ENCODE measurements at places on chromosomes 16 and 17.

GRCh38 chr16:15403392-15403995 is 7.9 kb downstream of the MPV17L start:
- no peak for DNase-seq

- no peak for DNase-seq
Measured at GRCh38 chr16:66872559-66872942, 7.8 kb upstream of the PDP2 start.

DNA sequence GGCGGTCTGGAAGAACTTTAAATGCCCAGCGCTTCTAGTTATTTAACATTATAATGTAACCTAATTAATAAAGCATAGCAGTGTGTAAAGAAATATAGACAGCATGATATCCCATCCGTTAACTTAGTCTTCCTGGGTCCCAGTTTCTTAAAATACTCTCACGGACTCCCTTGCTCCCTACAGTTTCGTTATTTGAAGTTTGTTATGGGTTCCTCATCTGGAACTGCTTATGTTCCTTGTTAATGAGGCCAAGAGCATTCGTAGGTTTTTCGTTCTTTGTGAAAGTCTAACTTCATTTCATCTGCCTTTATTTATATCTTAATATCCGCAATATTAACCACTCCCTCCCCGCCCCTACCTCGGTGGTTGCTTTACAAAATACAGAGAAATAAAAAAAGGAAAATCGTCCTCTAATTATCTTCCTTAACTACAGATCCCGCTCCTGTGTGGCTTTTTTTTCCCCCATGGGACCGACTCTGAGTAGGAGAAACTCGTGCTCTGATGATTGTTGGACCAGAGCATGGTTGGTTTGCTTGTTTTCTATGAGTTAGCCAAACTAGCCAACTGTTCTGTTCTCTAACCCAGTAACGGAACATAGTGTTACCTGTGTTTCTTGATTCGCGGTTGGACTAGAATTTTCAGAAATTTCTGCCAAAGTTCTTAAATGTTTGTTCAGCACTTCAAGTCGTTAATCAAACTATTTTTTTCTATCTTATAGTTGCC is 863 bp downstream of the ADPRM start:
- DNase-seq: peak; percentile 11

- DNase-seq: no peak
Measured at GRCh38 chr17:79887451-79887991, 48.3 kb upstream of the CBX4 start.

GRCh38 chr17:5624211-5624610 is 39.9 kb upstream of the NLRP1 start:
- no peak for DNase-seq

DNA sequence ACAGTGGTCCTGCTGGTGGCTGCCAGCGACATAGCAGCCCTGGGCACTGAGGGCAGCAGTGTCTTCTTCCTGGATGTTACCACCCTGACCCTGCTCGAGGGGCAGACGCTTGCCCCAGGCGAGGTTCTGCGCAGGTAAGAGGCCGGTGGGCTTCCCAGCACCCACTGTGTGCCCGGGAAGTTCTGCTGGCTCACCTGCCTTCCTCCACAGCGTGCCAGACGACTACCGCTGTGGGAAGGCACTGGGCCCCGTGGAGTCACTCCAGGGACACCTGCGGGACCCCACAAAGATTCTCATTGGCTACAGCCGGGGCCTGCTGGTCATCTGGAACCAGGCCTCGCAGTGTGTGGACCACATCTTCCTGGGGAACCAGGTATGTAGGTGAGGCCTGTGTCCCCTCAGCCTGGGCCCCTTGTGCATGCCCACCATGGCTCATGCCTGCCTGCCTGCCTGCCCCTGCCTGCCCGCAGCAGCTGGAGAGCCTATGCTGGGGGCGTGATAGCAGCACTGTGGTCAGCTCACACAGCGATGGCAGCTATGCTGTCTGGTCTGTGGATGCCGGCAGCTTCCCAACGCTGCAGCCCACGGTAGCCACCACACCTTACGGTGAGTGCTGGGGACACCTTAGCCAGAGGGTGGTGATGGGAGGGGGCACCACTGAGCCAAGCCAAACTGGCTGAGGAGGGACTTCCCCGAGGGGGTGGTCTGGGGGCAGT is 8.5 kb downstream of the LLGL1 start:
- no peak for DNase-seq

- DNase-seq: no peak
Measured at GRCh38 chr17:49132317-49132698, 261 bp upstream of the B4GALNT2 start.

- DNase-seq: no peak
Measured at GRCh38 chr16:17342031-17342430, 128.7 kb downstream of the XYLT1 start.

GRCh38 chr17:74192950-74193781 is 10.3 kb upstream of the RPL38 start:
- no peak for DNase-seq

- DNase-seq: no peak
Measured at GRCh38 chr17:63927464-63928171, 4.5 kb downstream of the CD79B start.

- DNase-seq: peak; percentile 64
Measured at GRCh38 chr16:65414284-65414984, 292.6 kb upstream of the CDH11 start.

DNA sequence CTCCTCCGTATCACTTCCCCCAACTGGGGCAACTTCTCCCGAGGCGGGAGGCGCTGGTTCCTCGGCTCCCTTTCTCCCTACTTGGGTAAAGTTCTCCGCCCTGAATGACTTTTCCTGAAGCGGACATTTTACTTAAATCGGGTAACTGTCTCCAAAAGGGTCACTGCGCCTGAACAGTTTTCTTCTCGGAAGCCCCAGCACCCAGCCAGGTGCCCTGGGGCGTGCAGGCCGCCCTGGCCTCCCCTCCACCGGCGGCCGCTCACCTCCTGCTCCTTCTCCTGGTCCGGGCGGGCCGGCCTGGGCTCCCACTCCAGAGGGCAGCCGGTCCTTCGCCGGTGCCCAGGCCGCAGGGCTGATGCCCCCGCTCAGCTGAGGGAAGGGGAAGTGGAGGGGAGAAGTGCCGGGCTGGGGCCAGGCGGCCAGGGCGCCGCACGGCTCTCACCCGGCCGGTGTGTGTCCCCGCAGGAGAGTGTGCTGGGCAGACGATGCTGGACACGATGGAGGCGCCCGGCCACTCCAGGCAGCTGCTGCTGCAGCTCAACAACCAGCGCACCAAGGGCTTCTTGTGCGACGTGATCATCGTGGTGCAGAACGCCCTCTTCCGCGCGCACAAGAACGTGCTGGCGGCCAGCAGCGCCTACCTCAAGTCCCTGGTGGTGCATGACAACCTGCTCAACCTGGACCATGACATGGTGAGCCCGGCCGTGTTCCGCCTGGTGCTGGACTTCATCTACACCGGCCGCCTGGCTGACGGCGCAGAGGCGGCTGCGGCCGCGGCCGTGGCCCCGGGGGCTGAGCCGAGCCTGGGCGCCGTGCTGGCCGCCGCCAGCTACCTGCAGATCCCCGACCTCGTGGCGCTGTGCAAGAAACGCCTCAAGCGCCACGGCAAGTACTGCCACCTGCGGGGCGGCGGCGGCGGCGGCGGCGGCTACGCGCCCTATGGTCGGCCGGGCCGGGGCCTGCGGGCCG is 1.6 kb downstream of the HIC1 start:
- no peak for DNase-seq

DNA sequence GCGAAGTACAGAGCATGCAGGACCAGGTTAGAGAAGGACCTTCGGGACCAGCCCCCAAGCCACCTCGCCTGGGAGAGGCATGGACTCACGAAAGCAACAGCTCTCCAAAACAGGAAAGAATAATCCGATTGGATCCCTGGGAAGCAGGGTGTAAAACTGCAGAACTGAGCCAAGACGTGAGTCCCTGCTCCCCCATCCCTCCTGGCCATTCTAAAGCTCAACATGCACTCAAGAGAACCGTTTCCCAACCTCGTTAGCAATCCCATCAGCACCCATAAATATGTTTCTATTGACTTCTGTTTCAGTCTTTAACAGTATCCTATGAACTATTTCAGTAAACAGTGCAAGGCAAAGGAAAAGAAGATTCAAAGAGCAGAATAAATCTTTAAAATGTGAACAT is 167.0 kb downstream of the COPRS start:
- DNase-seq: no peak

- DNase-seq: no peak
Measured at GRCh38 chr17:65271296-65271695, 134.1 kb downstream of the RGS9 start.

DNA sequence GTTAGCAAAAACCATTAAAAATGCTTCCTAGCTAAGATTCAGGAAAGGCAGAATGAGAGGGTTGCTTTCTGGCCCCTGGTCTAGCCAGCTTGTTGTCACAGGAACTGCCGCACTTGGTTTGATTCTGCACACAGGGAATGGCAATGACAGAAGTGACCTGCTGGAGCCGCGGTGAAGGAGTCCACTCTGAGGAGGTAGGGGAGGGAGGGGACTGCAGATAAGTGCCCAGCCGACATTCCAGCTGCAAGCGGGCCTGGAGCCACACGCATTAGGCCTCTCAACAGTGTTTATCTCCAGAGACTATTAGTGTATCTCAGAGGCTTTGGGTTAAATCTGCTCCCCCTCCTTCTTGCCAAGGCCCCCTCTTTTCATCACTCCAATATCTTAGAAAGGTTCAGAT is 38.6 kb downstream of the CDRT15 start:
- no peak for DNase-seq

DNA sequence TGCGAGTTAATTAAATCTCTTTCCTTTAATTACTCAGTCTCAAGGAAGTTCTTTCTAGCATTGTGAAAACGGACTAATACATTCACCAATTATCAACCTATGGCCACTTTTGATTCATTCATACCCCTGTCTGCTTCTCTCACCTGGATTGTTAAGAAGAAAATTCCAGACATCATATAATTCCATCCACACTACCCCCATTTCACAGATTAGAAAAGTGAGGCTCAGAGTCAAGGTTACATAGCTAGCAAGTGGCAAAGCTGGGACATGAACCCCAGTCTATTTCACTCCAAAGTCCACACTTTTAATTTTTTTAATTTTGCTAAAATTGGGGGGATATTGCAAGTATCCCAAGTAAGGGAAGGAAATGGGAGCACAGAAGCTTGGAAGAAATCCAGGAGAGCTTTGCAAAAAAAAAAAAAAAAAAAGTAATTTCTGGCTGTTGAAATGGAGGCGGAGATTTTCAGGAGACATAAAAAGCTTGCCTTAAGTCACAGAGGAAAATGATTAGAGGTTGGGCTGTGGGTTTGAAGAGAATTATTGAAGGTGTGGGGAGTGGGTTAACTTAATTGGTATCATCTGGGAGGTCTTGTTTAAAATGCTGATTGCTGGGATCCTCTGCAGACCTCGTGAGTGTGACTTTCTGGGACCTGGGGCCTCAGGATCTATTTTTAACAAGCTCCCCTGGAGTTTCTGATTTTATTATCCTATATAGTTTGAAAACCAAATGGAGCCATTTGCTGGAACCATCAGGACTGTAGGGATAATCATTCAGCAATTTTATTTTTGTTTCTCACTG is 42.3 kb upstream of the ZKSCAN2 start:
- no peak for DNase-seq

DNA sequence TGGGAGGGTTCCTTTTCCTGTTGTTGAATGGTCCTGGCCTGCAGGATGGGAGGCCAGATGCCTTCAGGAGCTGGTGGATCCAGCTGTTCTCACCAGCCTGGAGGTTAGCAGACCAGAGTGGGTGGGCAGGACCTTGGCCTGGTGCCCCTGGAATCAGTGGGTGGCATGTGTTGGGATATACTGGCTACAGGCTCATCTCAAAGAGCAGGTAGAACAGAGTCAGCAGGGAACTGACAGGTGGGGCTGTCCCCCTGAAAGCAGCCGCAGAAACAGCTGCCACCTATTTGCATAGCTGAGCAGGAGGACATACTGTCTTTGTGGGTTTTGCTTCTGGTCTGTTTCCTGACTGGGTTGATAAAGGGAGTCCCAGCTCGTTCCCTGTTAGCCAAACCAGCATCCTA is 144.1 kb downstream of the RAB11FIP4 start:
- no peak for DNase-seq

DNA sequence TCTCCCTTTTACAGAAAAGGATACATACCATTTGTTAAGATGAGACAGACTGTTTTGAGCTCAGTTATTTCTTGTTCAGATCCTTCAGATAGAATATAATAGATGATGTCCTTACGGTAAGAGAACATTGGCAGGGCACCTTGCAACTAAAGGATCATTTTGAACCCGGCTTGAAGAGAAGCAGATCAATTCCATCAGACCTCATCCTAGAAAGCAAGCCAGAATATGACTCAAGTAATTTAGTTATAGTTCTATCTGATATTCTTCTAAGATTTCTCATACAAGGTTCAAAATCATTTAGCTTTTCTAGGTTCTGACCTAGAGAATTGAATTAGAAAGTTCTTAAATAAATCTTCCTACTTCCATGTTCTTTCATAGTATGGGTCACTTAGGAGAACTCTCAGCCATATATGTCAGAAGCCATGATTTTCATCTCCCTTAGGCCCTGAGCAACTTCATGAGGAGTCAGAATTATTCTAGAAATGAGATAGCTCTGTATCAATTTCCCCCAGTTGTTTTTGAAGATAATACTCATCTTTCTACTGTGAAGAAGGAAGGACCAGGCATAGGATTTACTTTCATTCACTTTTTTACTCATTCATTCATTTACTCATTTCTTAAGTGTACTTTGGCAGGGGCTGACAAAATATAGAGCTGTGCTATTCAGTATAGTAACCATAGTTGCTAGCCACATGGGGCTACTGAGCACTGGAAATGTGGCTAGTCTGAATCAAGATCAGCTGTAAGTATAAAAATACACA is 2.5 kb upstream of the CMTM1 start:
- no peak for DNase-seq

DNA sequence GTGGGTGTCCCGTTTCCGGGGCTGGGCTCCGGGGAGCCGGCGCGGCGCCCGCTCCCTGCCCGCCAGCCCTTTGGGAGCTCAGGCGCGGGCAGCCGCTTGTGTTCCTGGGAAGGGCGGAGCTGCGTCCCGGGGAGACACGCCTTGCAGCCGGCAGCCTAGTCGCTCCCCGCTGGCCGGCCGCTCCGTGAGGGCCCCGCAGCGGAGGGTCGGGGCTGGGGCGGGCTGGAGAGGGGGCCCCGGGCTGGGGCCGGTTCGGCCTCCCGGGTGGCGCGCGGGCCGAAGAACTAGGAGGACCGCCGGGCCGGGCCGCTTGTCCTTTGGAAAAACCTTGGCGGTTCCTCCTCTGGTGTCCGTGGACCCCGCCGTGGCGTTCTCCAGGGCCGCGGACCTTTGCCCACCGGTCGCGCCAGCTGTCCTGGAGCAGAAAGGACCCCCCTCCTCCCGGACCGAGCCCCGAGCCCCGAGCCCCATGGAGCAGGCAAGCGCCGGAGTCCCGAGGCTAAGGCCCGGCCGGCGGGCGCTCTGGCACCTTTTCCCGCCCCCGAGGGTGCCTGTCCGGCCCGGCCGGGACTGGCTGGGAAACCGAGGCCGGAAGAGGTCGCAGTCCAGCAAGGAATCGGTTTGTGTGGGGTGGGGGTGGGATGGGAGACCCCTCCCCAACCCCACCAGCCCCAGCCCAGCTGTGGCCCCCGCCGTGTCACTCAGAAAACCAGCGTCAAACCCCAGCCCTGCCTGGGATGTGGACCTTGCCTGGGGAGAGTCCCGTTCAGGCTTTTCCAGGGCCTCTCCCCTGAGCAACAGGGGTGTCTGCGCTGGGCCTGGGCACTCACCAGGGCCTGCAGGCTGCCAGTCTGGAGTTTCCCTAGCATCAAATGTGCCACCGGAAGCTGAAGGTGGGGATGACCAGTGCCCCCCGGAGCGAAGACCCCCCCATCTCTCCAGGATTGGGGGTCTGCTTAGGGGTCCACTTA is 6.8 kb upstream of the TBC1D3B start:
- DNase-seq: peak; percentile 72

GRCh38 chr16:65745-66144 is 6.7 kb downstream of the RHBDF1 start:
- peak; percentile 70 for DNase-seq
